Body of pancreas (tissue), 4 donors: ENCODE measurements at places on chromosomes 7 and 10. TPM values are rescaled to one million over a fixed set of nuclear protein-coding genes. Genes with fewer than 3 reads are reported as not detected.

MYOZ1 gene
- total RNA-seq: not detected

INMT gene
- total RNA-seq: 30.4 TPM

HOXA1 gene
- not detected for total RNA-seq

NFE2L3 gene
- 4.9 TPM for total RNA-seq

RNLS gene
- 26.5 TPM for total RNA-seq

MACC1 gene
- total RNA-seq: 16.6 TPM
